ENCODE measurements at places on chromosomes 7 and 10. TPM values are rescaled to one million over a fixed set of nuclear protein-coding genes. Genes with fewer than 3 reads are reported as not detected.

- DNase-seq = no peak
These were observed 22.7 kb downstream of the VIM start for GRCh38 chr10:17250736-17251135.

Gene KNDC1
- total RNA-seq = 0.20 TPM

DNA sequence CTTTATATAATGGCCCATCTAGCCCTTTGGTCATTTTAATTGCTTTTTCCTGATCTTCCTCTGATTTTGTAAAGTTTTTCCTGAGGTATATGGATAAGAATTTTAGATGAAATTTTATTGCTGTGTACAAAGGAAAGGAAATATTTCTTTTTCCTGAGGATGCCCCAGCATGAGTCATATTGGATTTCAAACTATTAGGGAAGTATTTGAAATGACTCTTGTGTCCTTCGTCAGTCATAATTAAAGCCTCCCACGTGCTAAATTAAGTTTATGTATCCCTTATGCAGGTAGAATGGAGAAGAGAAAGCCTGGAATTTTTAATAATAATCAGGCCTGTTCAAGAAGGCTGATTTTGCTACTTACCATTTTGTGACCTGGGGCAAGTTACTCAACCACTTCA, 82.6 kb upstream of the GLI3 start:
- no peak for DNase-seq

- DNase-seq = no peak
These were observed 35.5 kb downstream of the GPR141 start for GRCh38 chr7:37719077-37719476.

Gene GPR146
- total RNA-seq = 41.5 TPM

GRCh38 chr7:15678653-15679052, 7.8 kb downstream of the MEOX2 start:
- no peak for DNase-seq

DNA sequence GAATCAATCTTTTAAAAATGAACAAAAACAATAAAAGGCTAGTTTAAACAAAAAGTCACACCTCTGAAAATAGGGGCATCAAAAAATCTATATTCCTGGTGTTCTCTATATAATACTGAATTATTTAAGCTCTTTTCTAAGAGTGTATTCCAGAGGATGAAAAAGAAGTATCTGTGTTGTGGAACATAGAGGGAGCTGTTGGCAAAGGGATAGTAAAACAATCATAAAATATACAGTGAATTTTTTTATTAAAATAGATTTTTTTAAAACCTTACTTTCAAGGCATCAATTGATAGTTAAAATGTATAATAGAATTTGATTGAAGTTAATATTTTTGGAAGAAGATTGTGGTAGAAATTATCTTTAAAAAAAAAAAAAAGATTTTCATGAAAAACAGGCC, 1409.1 kb upstream of the CELF2 start:
- no peak for DNase-seq

Gene OR9A2
- total RNA-seq = not detected

Gene TYW1B
- 2.8 TPM for total RNA-seq

GRCh38 chr7:32058002-32058401, 12.2 kb downstream of the PDE1C start:
- no peak for DNase-seq

Gene RELN
- total RNA-seq = 2.5 TPM

Gene ZNF365
- not detected for total RNA-seq

DNA sequence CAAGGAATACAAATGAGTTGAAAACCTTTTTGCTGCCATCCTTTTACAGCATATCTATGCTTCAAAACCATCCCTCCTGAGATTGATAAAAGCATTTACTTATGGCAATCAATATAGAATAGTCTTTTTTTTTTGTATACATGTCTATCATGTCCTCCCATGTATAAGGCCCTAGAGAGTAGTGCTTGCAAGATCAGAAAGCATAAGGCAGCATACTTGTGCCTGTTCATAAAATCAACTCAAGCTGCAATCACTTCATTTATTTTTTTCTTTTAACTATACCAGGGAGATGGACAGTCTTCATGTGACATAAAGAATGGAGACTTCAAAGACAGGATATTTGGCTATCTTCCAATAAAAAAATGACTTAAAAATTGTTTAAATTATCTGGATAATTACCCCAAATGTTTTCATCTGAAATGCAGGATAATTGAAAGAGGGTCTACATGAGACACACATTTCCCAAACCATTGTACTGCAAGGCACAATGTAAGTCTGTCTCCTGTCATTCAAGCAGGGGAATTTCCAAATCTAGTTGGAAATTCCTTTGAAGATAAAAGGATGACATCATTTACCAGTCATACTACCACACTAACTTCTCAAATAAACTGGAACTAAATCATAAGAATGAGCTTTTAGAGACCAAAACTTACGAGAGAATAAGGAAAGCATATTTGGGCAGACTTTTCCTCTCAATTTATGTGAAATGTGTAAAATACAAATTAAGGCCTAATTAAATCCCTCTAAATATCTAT, 22.5 kb downstream of the LRRN3 start:
- no peak for DNase-seq

Gene MYO3A
- not detected for total RNA-seq

DNA sequence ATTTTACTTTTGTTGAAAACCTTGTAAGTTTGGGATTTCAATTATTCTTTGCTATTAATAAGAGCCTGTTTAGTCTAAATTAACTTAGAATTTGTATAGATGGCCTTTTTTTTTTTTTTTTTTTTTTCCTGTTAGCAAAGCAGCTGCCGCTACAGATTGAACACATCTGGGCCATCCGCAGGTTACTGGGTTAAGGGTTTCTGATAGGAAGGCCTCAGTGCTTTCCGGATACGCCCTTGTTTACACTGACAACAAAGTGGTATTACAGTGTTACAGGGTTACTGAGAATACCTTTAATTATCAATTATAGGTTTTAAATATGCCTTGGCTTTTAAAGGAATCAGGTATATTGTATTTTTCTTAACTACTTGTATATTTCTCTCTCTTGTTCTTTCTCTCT, 76.8 kb downstream of the PTN start:
- no peak for DNase-seq

Gene CLRN3
- total RNA-seq = not detected

Gene CFAP58
- total RNA-seq = 1.2 TPM

Gene TDRD1
- total RNA-seq = 2.7 TPM

Gene MKI67
- 1.3 TPM for total RNA-seq

GRCh38 chr10:98956576-98957260, 278.9 kb downstream of the HPSE2 start:
- no peak for DNase-seq

All from left ventricle myocardium superior (tissue), 1 donor.